ENCODE measurements at places on chromosomes 4 and X.

GRCh38 chrX:112380541-112381278 is 298.1 kb upstream of the TRPC5 start:
- no peak for DNase-seq

GRCh38 chr4:152211936-152212653 is 323.8 kb downstream of the FBXW7 start:
- no peak for DNase-seq

- DNase-seq: no peak
Observed at GRCh38 chrX:129565046-129565650, 25.1 kb downstream of the OCRL start.

DNA sequence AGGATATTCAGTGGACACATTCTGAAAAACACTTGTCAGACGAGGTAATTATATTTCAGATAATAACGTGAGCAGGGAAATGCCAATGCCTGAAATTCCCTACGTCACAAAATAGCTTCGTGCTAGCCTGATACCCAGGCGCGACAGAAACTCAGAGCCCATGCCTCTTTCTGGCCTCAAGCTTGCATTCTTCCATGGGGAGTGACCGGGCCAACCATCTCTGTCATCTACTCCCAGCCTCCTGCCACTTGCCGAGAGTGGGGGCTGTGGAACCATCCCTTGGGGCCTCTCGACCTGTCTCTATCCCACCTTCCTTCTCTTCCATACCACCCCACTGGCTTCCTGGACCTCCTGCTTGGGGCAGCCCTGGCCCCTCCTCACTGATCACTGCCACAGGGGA is 34.5 kb upstream of the CDKN2AIP start:
- DNase-seq: no peak

- DNase-seq: no peak
Observed at GRCh38 chr4:154086247-154086646, 297.4 kb upstream of the SFRP2 start.

DNA sequence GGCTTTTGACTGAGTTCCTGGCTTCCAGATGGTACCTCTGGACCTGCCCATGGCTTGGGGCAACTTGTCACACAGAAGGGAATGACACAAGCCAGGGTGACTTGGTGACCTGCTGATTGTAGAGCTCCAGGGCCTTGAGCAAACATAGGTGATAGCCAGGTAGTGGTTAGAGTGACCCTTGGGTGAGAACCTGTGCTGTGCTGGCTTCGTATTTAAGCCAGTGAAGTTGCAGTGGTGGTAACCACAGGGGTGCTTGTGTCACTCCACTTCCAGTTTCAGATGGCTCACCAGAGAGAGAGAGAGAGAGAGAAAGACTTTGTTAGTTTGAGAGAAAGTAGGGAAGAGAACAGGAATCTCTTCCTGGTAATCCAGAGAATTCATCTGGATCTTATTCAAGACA is 471.6 kb downstream of the ZIC3 start:
- no peak for DNase-seq

GRCh38 chr4:31538877-31539276 is 818.7 kb downstream of the PCDH7 start:
- no peak for DNase-seq

DNA sequence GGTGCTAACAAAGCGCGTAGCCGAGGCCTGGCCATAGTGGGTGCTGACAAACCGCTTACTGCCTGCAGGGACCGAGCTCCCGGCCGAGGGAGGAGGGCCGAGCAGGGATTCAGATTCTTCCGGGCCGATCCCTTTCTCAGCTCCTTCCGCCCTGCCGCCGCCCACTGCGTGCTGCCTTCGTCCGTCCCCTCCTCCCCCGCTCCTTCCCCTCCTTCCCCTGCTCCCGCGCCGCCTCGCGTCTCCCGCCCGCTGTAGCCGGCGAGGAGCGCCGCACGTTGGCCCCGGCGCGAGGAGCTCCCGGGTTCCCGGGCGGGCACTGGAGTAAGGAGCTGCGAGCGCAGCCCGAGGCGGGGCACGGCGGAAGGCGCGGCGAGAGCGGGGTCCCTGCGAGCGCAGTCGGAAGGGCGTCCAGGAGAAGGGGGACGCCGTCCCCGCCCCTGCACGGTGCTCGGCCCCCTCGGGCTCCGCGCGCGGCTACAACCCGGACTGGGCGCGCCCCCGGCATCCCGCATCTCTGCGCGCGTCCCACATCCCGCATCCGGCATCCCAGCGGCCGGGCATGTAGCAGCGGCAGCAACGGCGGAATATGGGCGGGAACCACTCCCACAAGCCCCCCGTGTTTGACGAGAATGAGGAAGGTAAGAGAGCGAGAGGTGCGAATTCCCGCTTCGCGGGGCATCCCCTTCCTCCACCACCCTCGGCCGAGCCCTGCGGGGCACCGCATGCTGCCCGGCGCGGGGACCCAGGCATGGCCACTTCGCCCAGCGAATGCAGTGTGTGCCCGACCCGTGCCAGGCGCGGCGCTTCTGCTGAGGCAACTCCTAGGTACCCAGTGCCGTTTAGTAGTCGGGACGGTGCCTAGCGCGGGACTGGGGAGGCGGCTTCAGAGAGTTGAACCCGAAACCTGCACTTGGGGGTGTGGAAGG is at the start of gene STK32B:
Gene STK32B, plus strand, starts transcription at position 203 of the 926 bp plus-strand sequence.
- DNase-seq: no peak

GRCh38 chr4:100369871-100370270 is 148.0 kb downstream of the EMCN start:
- DNase-seq: no peak

DNA sequence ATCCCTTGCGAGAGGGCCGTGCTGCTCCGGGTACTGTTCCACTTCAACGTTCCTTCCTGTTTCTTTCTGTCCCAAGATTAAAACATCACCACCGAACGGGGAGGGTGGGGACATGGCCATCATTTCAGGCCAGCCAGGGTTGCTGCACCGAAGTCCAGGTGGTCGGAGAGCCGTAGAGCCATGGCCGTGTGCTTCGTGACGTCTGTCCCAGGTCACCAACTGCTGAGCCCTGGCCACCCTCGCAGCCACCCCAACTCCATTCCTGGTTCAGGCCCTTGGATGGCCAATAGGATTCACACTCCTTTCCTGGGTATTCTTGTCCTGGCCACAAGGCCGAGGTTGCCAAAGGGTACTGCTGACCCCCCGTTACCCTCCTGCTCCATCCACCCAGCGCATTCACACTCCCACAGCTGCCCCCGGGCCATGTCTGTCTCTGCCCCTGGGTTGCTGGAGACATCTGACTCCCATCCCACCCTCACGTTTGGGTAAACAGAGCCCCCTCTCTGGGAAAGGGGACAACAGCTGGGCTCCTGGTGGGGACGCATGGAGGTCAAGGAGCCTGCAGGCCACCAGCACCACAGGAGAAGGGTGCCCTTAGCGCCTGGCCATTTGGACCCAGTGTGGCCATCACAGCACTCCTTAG is 103.2 kb downstream of the HMX1 start:
- DNase-seq: no peak

DNA sequence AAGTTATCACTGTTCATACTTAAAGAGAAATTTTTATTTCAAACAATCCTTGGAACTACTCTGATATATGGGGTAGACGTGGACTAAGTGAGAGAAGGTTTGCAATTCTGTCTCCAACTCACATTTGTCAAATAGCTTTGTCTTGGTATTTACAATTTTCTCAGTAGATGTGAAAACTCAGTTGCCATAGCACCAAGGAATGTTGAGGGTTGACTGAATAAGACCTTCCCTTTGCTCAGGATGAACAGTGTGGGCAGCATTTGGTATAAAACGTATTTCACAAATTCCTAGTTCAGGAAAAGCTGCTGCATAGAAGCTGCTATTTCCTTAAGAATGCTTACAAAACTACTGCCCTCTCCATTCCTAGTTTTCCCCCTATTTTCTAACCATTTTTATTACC is 399.5 kb downstream of the NKX6-1 start:
- DNase-seq: no peak

GRCh38 chrX:148610328-148610698 is 109.9 kb downstream of the AFF2 start:
- no peak for DNase-seq

- no peak for DNase-seq
Observed at GRCh38 chr4:71460371-71460770, 121.6 kb downstream of the SLC4A4 start.
